Suppressor macrophage treated with lipopolysaccharide for 1 hour (primary cell): ENCODE measurements at places on chromosomes 7 and 10.

DNA sequence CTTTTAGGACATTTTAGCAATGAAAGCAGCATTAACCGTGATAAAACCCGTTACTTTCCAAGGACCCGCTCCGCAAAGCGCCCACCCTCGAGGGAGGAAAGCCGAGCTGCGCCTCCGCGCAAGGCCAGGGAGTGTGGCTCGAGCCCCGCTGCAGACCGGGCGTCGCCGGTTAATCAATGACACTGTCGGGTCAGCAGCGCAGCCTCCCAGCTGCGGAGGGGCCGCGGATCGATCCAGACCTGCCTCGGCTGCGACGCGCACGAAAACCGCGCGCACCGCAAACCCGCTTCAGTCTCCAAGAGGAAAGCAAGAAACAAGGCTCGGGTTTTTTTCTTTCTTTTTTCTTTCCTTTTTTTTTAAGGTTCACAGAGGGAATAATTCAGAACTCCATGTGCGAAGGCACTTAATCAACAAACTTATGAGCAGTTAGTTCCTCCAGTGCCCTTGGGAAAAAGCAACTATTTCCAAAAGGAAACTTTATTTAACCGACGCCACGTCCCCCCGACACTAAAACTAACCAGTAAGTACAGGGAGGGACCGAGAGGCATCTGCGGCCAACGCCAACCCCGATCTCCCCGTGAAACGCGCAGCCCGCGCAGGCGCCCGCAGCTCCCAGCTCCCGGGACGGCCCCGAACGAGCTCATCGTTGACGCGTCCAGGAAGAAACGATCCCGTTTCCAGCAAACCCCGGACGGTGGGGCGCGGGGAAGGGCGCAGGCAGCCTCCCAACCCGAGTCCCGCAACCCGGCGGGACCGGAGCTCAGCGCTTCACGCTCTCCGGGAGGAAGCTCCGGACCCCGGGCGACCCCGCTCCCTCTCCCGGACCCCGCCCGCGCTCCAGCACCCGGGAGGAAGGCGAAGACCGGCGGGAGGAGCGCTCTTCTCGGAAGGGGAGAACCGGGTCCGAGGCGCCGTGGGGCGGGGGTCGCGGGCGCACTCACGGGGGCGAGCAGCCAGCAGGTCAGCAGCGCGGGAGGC is 598 bp downstream of the VIPR2 start:
- peak; percentile 27 for DNase-seq

DNA sequence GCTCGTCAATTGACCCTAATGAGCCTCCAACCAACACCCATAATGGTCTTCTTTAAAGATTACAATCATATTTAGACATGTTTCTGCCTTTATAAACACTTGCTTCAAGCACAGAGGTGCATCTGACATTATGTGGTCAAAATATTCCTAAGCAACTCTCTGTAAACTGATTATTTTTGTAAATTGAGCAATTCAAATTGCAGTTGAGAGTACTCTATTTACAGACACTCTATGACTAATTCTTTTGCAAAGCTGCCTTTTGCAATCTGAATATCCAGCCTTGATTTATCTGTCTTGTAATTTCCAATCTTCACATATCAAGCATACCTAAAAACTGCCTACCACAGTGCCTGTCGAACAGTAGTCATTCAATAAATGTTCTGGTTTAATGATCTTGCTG is 112.0 kb downstream of the PDE1C start:
- no peak for DNase-seq

- no peak for DNase-seq
Observed at GRCh38 chr10:93420091-93420490, 62.0 kb downstream of the MYOF start.

DNA sequence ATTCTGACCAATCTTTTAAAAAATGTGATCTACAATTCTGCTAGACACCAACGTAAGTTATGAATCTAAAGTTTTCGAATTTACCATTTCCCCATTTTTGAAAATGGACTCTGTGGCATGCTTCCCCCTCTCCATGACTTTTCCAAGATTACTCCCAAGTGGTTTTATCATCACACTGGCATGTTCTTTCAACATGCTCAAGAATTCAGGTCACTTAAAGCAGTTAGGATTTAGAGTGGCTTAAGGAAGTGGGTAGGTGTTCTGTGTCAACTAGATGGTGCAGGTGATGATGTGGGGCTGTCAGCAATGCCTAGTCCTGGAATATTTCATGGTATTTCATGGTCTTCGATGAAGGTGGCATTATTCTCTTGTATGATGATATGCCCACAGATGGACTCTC is 164.0 kb upstream of the ASAH2 start:
- DNase-seq, result no peak

DNA sequence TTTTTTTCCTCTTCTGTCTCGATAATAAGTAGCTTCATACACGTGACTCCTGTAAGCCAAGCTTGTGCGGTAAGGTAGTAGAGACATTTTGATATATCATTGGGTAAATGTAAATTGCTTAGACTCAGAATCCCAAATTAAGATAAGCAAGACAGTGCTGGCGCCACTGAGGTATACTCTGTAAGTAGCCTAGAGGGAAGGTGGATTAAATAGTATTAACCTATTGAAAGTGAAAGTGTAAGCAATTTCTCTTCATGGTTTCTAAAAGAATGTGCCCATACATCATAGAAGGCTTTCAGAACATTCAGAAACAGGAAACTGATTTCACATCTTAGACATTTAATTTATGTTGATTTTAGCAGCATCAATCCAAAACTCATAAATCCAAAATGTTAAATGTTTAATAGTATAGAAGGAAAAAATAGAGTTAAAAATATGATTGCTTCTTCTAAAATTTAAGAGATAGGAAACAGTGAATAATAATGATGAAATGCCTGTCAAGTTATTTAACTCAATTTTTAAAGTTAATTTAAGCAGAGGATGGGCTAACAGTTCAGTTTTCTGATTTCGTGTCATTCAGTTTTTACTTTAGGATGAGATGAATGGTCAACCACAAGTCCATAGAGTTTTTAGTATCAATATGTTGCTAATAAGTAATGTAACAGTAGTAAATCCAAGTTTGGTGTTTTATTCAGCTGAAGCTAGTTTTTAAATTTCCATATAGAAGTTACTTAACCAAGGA is 36.8 kb downstream of the LRRC72 start:
- DNase-seq, result no peak

GRCh38 chr10:130422366-130423324 is 286.5 kb downstream of the GLRX3 start:
- DNase-seq, result no peak

GRCh38 chr10:127826154-127826725 is 66.5 kb downstream of the CLRN3 start:
- DNase-seq, result no peak

- DNase-seq, result no peak
Observed at GRCh38 chr7:127755521-127755920, 103.5 kb downstream of the SND1 start.

DNA sequence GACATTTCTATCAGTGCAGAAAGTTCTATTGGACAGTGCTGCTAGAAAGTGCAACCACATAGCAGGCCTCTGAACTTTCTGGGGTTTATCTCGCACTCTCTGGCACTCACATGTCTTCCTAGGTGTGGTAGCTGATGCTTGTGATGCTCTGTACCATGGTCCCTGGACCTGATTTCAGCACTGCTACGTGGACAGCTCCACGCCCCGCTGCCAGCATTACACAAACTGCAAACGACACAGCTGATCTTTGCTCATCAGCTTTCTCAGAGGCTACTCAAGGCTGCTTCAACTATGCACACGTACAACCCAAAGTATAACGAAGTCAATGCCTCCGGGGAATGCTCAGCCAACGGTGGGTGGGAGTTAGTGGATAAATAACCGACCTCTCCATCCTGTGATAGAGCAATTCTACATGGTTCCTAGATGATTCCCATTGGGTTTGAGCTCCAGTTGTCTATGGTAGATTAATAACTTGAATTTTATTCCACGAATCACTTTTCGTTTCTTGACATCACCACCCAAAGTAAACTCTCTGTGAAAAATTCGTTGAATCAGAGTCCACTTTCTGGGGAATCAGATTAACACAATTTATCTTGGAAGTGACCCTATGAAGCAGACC is 302.5 kb downstream of the ACTR3B start:
- no peak for DNase-seq

GRCh38 chr10:23198940-23199767 is 7.0 kb downstream of the PTF1A start:
- no peak for DNase-seq

GRCh38 chr10:49111320-49111698 is 4.0 kb downstream of the VSTM4 start:
- no peak for DNase-seq

DNA sequence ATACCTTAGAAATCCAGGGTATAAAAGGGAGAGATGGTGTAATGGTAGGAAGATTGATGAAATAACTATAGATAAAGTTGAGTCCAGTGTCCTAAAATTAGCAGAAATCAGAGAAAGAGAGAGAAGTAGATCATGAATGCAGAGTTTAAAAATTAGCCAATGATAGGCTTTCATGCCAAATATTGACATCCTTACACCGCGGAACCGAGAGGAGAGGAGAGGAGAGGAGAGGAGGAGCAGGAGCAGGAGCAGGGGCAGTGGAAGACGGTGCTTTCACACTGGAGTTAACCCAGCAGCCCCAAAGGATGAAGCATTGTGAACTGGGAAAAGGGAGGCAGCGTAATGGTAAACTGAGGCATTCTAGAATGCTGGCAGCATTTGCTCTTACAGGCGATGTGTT is 34.2 kb upstream of the LAMB4 start:
- DNase-seq, result no peak

- no peak for DNase-seq
Observed at GRCh38 chr7:84231157-84231556, 36.6 kb upstream of the SEMA3A start.

GRCh38 chr10:31467791-31468535 is 148.9 kb downstream of the ZEB1 start:
- DNase-seq, result no peak

DNA sequence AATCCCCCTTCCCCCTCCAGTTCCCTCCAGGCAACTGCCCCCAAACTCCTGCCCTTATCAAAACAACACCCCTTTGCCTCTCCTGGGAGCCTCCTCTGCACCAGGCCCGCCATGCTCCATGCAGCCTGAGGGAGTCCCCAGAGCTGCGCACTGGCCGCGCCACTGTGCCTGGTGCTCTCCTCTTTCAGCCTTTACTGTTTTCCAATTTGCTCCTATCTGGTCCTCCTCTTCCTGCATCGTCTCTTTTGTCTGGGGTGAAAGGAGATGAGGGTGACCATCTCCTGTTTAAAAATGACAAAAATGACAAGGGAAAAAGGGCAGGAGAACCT is 165.8 kb upstream of the ADCY1 start:
- no peak for DNase-seq

GRCh38 chr10:102781921-102782557 is 38.3 kb downstream of the WBP1L start:
- DNase-seq, result no peak
